Chondrocyte (in vitro differentiated cells): ENCODE measurements at places on chromosomes 12 and 14. TPM values are rescaled to one million over a fixed set of nuclear protein-coding genes. Genes with fewer than 3 reads are reported as not detected.

GRCh38 chr12:27133022-27133590 lies 50.7 kb upstream of the C12orf71 start:
- no peak for DNase-seq

- DNase-seq, result no peak
These were observed 635.4 kb downstream of the VRK1 start for GRCh38 chr14:97432586-97432985.

GRCh38 chr14:105856676-105857219 lies 330.4 kb downstream of the TMEM121 start:
- no peak for DNase-seq

DNA sequence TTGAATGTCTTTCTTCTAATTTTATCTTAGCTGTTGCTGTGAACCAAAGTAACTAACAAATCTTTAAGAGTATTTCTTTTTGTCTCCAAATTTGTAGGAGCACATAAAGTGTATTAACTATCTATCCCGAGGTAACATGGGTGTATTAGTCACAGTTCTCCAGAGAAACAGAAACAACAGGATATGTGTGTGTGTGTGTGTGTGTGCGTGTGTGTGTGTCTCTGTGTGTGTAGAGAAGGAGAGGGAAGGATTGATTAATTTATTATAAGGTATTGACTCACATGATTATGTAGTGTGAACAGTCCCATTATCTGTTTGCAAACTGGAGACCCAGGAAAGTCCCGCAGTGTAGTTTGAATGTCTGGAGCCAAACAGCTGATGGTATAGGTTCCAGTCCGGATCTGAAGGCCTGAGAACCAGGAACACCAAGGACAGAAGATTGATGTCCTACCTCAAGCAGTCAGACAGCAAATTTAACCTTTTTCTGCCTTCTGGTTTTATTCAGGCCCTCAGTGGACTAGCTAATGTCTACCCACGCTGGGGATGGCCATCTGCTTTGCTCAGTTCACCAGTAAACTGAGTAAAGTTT lies 14.4 kb downstream of the G2E3 start:
- DNase-seq, result no peak

GRCh38 chr14:69573831-69574262 lies 824 bp downstream of the CCDC177 start:
- no peak for DNase-seq

- no peak for DNase-seq
These were observed 164.0 kb downstream of the ETV6 start for GRCh38 chr12:11813438-11813813.

Gene PIK3C2G
- total RNA-seq, result not detected in 3 replicates

Gene AGAP2
- 1.9 to 3.1 TPM (median 1.9 TPM) in 3 replicates for total RNA-seq

GRCh38 chr12:121860257-121860656 lies 1.6 kb upstream of the HPD start:
- DNase-seq, result no peak

- DNase-seq, result no peak
These were observed 27.6 kb downstream of the FBXO21 start for GRCh38 chr12:117162633-117163032.

DNA sequence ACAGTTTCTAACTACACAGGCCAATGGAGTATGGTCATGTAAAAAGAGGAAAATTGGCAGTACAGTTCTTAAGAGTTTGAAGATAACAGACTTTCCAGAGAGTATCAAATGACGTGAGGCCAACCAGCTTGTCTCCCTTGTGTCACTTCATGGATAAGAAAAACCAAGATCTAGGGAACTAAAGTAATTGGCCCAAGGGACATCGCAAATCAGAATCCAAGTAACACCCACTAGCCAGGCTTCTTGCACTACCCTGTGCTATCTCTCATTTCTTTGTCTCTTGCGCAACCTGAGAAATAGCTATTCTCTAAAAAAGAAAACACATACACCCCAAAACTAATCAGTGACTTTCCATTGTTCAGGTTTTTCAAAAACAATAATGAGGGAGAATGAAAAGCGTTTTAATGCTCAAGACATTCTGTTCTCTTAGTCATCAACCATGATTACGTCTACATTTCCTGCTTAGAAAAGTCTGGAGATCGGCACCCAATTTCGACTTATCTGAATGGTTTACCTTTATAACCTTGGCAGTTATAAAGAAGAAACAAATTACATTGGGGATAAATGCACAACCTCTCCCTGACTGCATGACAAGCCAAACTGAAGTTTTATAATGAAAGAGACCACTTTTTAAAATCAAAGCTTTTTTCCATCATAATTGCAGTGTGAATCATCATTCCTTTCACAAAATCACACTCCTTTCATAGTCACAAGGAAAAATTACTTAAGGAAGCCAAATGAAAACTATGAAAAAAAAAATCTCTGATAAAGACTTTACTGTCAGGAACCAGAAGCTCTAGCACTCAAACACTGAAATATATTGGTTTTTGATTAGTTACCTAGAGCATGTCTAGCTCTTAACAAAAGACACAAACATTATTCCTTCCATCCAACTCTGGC lies 42.1 kb downstream of the TMTC1 start:
- DNase-seq, result no peak

Gene LMNTD1
- total RNA-seq, result 0.75 TPM in 1 of 3 replicates, not detected in the others

DNA sequence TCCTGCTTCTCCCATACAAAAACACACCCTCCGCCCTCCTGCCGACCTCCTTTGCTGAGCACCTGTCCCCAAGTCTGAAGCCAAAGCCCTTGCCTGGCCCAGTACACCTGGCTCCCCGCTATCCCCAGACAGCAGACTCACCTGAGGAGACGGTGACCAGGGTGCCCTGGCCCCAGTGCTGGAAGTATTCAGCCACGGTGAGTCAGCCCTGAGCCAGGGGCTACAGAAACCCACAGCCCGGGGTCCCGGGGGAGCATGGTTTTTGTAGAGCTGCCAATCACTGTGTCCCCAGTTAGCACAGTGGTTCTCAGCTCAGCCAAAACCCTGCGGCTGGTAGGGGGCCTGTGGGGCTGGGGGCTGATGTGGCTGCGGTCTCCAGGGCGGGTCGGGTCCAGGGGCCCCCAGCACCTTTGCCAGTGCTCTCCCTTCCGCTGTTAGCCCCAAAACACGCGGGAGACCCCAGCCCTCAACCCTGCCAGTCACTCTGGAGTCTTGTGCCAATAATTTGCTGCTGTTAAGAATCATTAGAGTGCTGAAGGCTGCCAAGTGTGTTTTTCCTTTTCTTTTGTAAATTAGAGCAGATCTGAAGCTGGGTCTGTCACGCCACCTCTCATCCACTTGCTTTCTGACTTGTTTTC lies 339.0 kb downstream of the TMEM121 start:
- no peak for DNase-seq

DNA sequence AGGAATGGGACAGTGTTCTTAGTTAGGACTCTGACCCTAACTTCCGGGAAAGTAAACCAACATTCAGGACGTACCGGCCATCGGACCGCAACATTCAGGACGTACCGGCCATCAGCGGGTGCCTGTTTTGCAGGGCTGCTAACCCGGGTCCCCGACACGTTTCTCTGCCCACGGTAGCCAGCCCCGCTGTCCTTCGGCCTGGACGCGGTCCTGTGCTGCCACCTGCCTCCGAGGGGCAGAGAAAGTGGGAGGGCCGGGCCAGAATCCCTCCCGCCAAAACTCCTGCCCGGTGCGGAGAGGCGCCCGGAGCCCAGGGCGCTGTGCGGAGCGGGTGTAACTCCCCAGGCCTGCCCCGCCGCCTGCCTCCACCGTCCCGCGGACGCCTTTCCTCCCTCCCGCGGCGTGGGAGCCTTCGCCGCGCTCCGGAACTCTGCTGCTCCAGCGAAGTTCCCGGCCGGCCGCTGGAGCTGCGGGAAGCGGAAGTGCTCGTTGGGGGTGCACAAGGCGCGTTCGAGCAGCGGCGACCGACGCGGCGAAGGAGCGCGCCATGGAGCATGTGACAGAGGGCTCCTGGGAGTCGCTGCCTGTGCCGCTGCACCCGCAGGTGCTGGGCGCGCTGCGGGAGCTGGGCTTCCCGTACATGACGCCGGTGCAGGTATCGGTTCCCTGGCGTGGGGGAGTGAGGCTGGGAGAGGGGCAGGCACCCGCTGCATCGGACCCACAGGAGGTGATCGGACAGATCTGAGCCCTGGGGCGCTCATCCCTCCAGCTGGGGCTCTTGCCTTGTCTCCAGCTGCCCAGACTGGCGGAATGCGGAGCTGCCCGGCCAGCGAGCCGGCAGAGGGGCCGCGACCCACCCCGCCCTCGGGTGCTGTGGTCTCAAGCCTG lies at the start of gene DDX55:
Gene DDX55, plus strand, starts transcription at position 498 of the 888 bp plus-strand sequence. Its CDS starts 50 bp downstream, at position 548.
- DNase-seq, result peak; percentile 94

Gene PPP1R1A
- not detected in 3 replicates for total RNA-seq

- no peak for DNase-seq
These were observed 7.5 kb downstream of the RIMBP2 start for GRCh38 chr12:130708648-130709047.

Gene TAS2R46
- 0.51 to 1.1 TPM (median 0.70 TPM) in 3 replicates for total RNA-seq

Gene PLEKHG7
- not detected in 3 replicates for total RNA-seq

DNA sequence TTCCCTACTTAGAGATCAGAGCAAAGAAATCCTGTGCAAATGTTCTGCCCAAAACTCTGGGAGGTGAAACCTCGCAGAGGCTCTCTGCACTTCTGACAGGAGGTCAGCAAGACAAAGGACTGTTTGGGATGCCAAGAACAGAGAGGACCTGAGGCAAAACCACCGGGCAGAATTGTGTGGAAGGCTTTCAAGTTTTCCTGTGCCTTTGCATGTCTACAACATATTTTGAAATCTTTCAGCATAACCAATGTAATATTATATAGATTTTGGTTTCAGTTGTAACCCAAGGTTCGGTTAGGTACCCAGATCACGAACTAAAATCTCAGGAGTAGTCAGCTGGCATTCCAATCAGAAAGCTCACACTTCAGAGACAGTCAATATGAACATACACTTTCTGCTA lies 99.4 kb upstream of the PLEKHA5 start:
- DNase-seq, result no peak

DNA sequence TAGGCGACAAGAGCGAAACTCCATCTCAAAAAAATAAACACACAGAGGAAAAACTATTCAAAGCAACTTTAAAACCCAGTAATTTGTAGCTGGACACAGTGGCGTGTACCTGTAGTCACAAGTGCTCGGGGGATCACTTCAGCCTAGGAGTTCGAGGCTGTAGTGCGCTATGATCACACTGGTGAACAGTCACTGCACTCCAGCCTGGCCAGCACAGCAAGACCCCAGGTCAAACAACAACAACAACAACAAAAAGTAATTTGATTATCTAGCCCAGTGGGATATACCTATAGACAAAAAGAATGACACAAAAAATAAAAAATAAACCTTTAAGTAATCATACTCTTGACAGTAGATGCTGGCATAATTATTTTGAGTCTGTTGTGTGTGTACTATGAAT lies 29.3 kb downstream of the STX2 start:
- DNase-seq, result no peak

DNA sequence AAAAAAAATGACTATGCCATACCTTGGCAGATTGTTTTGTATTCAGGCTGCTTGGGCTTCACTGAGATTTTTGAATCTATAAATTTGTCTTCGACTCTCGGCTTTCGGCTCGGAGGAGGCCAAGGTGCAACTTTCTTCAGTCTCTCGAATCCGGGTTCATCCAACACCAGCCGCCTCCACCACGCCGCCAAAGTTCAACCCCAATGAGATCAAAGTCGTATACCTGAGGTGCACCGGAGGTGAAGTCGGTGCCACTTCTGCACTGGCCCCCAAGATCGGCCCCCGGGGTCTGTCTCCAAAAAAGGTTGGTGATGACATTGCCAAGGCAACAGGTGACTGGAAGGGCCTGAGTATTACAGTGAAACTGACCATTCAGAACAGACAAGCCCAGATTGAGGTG lies 12.4 kb upstream of the SPPL3 start:
- peak; percentile 57 for DNase-seq

DNA sequence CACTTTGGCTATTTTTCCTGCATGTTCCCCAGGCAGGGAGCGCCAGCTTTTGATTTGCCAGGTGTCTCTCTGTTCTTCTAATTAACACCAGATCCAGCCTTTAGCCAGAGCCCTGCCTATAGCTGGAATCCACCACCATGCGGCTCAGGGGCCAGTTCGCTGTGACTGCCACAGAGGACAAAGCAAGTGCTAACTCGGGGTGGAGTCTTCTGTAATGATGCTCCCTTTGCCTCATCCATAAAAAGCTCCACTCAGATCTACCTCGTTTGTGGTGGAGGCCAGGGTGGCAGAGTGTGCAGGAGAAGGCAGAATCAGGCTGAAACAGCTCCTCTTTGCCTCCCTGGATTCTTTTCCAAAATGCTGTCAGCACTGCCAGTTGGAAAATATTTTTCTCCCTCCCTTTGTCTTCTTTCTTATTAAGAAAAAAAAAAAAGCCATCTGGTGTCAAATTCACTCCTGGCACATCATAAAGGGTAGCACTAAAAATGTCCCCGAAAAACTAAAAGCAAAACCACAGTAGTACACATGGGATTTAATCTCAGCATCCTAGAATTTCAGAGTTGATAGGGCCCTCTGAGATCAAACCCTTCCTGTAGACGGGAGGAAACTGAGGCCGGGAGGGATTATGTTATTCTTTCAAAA lies 18.0 kb upstream of the CTDSP2 start:
- no peak for DNase-seq

DNA sequence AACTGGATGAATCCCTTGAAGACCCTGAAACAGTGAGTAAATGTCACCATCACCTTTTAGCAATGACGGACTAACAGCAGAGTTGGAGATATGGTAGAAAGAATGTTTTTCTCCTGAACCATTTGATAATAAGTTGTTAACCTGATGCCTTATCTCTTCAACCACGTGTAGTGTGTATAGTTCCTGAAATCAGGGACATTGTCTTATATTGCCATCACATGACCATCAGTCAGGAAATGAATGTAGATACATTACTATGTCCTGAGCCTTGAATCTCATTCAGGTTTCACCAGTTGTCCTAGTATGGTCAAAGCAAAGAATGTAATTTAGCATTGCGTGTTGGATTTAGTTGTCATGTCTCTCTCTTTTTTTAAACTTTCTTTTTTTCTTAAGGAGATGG lies 15.7 kb downstream of the ATP6V0A2 start:
- no peak for DNase-seq

- no peak for DNase-seq
These were observed 14.9 kb upstream of the CCDC60 start for GRCh38 chr12:119319638-119320037.

Gene STAC3
- 1.1 to 2.8 TPM (median 1.3 TPM) in 3 replicates for total RNA-seq

DNA sequence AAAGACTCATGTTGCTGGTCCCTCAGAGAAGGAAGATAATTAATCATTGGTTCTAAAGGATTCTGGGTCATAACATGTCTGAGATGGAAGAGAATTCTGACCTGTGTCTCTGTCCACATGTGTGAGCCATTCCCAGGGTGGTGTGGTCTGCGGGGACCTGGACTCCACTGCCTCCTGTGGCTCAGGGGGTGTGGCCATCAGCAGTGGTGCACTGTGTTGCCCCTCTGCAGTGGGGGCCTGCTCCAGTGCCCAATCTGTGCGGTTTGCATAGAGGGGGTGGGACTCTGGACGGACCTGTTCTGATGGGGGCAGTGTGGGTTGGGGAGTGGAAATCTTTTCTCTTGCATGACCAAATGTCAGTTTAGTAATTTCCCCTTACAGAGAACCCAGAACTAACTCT lies 13.5 kb downstream of the KRT85 start:
- no peak for DNase-seq

- no peak for DNase-seq
These were observed 60.1 kb downstream of the TAOK3 start for GRCh38 chr12:118312578-118312977.

DNA sequence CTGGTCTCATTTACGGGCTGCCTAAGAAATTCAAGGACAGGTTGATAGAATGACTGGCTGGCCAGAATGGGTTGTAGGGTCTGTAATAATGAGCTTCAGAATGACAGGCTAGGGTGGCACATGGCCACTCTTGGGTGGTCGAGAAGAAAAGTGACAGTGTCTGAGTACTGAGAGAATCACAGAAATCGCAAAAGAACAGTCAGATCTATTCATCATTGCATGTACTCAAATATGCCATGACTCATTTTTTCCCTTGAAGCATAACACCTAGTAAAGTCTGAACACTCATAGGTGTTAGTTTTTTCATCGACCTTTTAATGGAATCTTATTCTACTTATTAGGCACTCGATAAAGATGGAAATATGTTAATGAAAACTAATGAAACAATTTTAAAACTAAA lies 37.8 kb upstream of the SEL1L start:
- no peak for DNase-seq
